ENCODE measurements at places on chromosomes 3 and 15.
A peak's percentile ranks its signal among the peaks of the same experiment; 100 is the strongest.

GRCh38 chr3:155423526-155424322, 130.2 kb upstream of the STRIT1 start:
- DNase-seq: no peak

GRCh38 chr15:56082263-56082761, 88.9 kb upstream of the NEDD4 start:
- no peak for DNase-seq

DNA sequence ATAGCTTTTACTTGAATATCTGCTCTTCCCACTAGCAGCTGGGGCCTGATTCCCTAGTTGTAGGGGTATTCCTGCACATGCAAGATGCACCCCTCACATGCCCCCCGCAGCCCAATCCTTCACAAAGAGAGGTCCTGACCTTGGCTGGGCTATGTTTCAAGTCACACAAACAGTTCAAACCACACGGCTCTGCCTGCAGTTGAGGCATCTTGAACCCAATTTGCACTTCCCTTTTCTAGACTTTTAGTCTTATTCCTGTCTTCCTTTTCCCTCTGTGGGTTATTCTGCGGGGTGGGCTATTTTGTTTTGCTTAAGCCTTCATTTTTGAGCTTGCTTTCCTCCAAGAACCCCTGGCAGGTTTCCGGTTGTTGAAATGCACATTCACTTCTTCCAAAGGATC, 13.3 kb upstream of the CCR1 start:
- DNase-seq: no peak

DNA sequence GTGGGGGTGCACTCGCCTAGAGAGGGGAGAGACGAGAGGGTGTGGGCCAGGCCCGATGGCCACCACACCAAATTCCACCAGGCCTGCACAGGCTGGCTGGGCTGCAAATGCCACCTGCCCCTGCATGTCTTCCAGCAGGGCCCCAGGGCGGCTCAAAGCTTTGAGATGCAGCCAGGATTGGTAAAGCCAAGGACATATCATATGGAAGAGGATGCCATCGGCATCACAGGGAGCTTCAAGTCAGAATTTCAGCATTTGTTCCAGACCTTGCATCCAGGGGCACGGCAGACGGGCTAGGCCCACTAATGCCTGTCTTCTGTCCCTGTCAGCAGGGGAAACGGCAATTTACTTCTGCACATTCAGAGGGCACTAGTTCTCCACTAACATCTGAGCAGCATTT, 97.8 kb downstream of the NUP210 start:
- DNase-seq: no peak

GRCh38 chr15:67114846-67115585, 49.6 kb downstream of the SMAD3 start:
- no peak for DNase-seq

- no peak for DNase-seq
Observed at GRCh38 chr15:92883876-92884435, 16.2 kb upstream of the CHD2 start.

DNA sequence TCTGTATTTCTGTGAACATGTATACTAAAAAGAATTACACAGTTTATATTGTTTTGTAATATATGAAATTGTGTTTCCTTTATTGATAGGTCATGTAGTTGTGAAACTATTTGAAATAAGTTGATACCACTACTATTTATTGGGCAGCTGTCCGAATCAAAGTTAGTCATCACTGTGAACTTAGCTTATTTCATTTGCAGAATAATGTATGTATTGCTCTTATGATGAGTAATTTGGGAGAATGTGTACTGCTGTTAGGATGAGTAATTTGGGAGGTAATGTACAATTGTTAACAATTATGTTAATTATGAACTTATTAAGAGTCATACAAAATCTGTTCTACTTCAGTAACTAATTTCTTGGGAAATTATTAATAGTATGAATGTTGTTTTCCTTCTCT, 22.2 kb downstream of the FXR1 start:
- no peak for DNase-seq

DNA sequence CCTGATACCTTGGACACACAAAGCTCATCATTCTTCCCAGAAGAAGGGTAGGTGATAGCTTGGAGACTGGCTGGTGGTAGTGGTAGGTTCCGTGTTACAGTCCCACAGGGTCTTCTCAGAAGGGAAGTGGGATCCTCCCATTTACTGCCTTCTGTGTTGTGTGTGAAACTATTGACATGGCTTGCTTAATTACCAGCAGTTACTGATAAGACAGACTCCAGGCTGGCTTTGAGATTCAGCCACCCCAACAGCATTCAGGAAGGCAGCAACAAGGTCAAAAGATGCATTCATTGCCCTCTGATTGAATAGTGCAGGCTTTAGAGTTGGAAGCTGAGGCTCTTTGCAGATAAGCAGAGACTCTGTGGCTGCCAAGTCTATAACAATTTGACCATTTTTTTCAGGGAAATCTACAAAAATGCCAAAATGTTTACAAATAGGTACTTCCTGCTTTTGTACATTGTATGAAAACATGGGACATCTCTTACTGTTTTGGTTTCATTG, 7.7 kb downstream of the ARNT2 start:
- DNase-seq: no peak

DNA sequence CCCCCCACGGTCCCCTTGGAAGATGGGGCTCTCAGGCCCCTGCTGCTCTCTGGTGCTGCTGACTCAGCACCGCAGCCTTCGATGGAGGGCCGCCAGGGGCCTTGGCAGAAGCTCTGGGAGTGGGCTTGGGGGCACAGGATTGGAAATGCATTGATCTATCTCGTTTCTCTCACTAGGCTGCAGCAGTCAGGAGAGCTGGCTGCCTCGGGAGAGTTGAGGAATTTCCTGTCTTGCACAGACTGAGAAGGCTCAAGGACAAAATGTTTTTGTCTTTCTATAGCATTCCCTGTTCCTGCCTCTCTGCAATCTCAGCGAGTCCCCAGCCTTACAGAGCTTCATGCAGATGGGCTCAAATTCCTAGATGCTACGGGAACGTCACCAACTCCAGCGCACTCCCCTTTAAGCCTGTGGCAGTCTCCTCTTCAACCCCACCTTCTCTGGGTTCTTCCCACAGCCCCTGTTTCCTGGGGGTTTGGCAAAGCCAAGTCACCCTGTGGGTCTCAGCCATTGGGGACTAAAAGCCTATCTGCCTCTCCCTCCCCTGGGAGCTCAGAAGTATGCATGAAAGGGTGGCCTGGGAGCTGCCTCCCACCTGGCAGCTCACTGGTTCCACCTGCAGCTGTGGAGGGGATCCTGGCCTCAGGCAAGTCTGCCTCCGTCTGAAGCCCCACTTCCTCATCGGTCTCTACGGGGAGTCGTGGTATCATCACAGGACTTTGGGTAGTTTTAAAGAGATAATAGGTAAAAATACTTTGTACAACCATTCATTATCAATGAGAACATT, 127.4 kb upstream of the HACD2 start:
- DNase-seq: no peak

DNA sequence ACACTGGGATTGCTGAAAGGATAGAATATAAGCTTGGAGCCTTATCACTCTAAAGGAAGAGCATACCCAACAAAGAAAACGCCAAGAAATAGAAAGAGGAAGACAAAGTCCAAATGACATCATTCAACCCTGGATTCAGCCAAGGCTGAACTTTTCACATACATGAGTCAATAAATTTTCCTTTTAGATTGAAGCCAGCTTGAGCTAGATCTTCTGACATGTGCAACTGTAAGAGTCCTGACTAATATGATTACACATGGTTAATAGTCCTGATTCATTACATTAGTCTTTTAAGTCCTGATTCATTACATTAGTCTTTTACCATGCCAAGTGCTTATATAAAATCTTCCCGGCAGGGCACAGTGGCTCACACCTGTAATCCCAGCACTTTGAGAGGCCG, 13.6 kb upstream of the DENND6A start:
- peak; percentile 50 for DNase-seq

DNA sequence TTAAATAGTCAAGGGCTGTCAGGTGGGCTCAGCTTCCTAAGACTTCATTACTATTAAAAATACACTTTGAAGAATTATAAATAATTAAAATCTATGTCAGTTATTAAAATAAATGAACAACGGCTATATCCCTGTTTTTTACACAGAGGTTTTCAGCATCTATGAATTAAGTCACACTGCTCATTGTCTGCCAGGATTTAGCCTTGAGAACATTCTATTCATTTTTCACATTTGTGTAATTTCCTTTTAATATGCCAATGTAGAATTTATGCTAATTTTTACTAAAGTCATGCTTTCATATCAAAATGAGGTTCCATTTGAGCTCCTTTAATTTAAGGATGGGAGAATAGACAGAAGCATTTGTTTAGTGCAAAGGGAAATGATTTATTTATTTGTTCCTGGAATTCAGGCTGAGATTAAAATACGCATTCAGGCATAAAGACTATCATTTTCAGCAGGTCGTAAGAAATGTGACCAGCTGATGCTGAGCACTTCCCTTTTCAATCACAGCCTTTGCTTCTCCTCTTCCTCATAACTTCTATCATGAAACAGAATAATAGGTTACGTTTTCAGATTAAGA, 345.1 kb downstream of the MFSD1 start:
- DNase-seq: no peak

- no peak for DNase-seq
Observed at GRCh38 chr3:127354761-127355160, 66.9 kb upstream of the PRR20G start.

DNA sequence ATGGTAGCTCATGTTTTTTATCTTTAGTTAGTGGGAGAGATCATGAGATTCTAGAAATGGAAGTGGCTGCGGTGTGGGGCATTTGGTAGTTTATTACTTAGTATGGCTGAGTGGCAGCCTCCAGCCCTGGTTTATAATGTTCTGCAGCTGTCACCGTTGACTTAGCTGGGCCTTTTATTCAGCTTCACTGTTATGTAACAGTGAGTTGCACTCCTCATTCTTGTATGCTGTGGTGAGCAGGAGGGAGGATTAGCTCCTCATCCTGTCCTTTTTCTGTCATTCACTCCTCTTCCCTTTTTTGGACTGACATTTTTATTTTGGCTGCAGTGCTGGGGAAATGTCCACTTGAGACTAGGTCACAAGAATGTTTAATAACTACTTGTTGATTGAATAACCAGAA, 29.5 kb downstream of the RAD54L2 start:
- no peak for DNase-seq

GRCh38 chr15:42139596-42139995, 16.8 kb downstream of the PLA2G4F start:
- no peak for DNase-seq

- no peak for DNase-seq
Observed at GRCh38 chr3:104555728-104556127, 811.0 kb upstream of the ALCAM start.

GRCh38 chr3:30693470-30694120, 87.2 kb downstream of the TGFBR2 start:
- no peak for DNase-seq

- DNase-seq: no peak
Observed at GRCh38 chr3:5255404-5256344, 68.2 kb downstream of the EDEM1 start.

GRCh38 chr3:106088304-106088703, 219.5 kb upstream of the CBLB start:
- no peak for DNase-seq

- no peak for DNase-seq
Observed at GRCh38 chr15:63044645-63045464, 2.3 kb downstream of the TPM1 start.

GRCh38 chr3:177149106-177149505, 48.2 kb downstream of the TBL1XR1 start:
- no peak for DNase-seq

DNA sequence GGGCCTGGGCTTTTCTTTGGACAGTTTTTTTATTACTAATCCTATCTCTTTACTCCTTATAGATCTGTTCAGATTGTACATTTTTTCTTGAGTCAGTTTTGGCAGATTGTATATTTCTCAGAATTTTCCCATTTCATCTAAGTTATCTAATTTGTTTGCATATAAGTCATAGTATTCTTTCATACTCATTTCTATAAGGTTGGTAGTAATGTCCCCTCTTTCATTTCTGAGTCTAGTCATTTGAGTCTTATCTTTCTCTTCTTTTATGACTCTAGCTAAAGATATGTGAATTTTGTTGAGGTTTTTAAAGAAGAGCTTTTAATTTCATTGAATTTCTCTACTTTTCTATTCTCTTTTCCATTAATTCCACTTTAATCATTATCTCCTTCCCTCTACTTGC, 27.2 kb downstream of the TRPM1 start:
- DNase-seq: no peak

DNA sequence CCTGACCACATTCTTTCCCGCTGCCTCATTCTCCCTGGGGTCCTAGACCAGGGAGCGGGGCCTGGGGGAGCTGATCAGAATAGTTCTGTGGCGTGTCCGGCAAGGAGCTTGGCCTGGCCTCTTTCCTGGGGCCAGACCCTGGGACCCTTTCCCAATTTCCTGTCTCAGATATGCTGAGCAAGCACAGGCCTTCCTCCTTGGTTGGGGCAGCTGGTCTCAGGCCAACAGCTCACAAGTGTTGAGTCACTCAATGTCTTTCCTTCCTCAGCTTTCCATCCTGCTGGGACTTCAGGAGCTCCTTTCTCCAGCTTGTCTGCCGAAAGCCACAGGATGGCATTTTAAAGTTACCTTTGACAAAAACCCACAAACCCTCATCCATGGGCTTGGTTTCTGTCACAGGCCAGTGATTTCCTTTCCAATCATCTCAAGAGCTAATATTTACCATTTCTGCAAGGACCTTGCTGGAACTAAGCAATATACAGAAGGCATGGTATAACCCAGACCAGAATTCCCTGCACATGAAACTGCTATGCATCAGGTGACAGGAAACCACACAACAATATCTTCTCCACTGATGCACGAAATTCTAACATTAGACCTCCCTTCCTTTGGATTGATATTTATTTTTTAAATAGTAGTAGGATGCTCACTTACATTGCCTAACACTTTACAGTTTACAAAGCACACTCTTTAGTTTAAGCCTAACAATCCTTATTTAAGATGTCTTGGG, 19.5 kb upstream of the TIMP4 start:
- no peak for DNase-seq

DNA sequence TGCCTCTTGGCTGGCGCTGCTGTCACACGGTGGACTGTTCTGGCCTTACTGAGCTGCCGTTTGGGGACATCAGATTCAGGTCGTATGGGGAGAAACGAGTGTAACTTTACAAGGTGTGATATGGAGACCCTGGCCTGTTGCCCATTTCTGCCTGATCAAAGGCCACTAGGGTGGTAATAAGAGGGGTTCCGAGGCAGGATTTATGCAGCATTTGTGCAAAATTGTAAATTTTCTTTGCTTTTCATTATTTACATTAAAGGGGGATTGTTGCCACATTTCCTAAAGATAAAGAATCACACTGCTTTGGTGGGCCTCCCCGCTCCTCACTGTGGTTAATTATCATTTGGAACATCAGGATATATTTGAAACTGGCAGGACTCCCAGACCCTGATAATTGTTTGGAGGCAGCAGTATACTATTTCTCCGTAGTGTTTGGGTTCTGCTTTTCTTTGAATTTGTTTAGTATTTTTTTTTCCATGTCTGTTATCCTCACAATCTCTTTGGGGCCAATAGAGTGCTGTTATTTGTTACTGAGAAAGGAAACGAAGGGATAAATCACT, 891 bp downstream of the NXPE3 start:
- no peak for DNase-seq

GRCh38 chr3:156685198-156685597, 10.8 kb downstream of the TIPARP start:
- no peak for DNase-seq

GRCh38 chr15:80988148-80988796, 1.3 kb downstream of the MESD start:
- no peak for DNase-seq

GRCh38 chr3:183814240-183814639, 11.1 kb downstream of the MAP6D1 start:
- DNase-seq: no peak
